Activated T-helper 1 cell treated with anti-CD3 and anti-CD28 coated beads, Interleukin-2, amount 50 U/mL, for 16 hours (primary cell): ENCODE measurements at places on chromosomes 5 and 9.

DNA sequence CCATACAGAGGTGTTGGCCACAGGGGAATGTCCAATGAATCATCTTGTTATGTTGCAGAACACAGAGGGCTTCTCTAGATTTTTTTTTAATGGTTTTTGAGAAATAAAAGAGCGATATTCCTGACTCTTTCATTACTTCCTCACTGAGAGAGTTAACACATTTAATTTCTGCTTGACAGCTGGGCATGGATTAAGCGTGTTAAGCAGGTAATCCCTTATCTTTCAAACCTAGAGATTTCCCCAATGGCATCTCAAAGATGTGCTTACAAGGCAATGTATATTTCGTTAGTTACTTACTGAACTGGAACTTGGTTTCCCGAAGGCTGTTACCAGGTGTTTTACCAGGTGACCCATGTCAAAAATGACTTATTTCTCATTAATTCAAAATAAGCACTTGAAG is 21.8 kb upstream of the ADCY2 start:
- no peak for DNase-seq

- DNase-seq: no peak
Observed at GRCh38 chr5:31537349-31537748, 5.2 kb downstream of the C5orf22 start.

- no peak for DNase-seq
Observed at GRCh38 chr5:143896516-143896915, 84.6 kb downstream of the HMHB1 start.

GRCh38 chr9:107064378-107064777 is 201.4 kb downstream of the ZNF462 start:
- no peak for DNase-seq

- DNase-seq: no peak
Observed at GRCh38 chr5:69048230-69048629, 45.6 kb upstream of the SLC30A5 start.
